B cell (primary cell): ENCODE measurements at places on chromosomes 7 and 10.

DNA sequence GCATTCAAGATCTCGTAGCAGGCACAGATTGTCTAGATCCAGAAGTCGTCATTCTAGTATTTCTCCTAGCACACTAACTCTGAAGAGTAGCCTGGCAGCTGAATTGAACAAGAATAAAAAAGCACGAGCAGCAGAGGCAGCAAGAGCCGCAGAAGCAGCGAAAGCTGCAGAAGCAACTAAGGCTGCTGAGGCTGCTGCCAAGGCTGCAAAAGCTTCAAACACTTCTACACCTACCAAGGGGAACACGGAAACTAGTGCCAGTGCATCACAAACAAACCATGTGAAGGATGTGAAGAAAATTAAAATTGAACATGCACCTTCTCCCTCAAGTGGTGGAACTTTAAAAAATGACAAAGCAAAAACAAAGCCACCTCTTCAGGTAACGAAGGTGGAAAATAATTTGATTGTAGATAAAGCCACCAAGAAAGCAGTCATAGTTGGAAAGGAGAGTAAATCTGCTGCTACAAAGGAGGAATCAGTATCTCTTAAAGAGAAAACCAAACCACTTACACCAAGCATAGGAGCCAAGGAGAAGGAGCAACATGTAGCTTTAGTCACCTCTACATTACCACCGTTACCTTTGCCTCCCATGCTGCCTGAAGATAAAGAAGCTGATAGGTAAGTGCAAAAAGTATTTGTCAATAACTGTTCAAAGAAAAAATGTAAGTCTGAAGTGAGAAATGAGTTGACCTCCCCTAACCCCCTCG is 37.7 kb downstream of the CDK13 start:
- no peak for DNase-seq

DNA sequence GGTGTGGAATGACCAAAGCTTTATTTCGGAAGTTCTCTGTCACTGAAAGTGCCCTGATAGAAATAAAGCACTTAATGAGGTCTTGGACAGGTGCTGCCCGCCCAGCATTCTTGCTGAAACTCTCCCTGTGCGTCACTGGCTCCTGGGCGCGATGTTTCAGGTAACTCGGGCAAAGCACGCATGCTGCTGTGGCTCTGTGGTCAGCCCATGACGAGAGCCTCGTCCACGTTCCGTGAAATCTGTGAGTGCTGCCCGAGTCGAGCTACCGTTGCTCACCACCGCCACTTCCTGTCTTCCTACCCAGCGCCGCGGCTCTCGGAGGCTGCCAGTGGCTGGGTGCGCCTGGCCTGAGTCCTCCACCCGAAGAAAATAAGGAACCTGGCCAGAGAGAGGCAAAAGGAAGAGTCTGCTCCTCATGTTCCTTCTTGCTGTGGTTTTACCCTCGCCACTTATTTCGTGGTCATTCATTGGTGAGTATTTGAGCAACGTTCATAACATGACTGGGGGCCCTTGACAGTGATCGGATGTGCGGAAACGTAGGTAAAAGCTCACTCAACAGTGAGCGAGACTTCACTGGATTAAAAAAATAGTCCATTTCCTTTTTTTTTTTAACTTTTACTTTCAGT is 95.5 kb downstream of the MAP3K8 start:
- DNase-seq, result peak; percentile 95

- no peak for DNase-seq
Measured at GRCh38 chr7:96685755-96686154, 23.9 kb downstream of the SEM1 start.

DNA sequence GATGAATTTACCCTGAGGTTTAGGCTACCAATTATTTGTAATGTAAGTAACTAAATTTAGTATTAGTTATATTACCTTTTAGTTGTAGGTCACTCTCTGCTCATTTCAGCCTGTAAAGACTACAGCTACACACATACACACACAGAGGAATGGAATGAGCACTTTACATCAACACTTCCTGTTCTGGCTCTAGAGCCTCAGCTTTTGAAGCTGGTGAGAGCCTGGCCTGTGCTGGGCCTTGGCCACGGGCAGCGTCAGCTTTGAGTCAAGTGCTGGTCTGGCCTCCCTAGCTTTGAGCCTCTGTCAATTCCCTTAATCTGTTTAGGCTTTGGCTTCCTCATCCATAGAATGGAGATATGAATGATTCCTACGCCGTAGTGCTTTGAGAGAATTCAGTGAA is 141.7 kb downstream of the EGFR start:
- DNase-seq, result no peak

GRCh38 chr7:14271441-14271840 is 282.0 kb upstream of the ETV1 start:
- DNase-seq, result no peak

DNA sequence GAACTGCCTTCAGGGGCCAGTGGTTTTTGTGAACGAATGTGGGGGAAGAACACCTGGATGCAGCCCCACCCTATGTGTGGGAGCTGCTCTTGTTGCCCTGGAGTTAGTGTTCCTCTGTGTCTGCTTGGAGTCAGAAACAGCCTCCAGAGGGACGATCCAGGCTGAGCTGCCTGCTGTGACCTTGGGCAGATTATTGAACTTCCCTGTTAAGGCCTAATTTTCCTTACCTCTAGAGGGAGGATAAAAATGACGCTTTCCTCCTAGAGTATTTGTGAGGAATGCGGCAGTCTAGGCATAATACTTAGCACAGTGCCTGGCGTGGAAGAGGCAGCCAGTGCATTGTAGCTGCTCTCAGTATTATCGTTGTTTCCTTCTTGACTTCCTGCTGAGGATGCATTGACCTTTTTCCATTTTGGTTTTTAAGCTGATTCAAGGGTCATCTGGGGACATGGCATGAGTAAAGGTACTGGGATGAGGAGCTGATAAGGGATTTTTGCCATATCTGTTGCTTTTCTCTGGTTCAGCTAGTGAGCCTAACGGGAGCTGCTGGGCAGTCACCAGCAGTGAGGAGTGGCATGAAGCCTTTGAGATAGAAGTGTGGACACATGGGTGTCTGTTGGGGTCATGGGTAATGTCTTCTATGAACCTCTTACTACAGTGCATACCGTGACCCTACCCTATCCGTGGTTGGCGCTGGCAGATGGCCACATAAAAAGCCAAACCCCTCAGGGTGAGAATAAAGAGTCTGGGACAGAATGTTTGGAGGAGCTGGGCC is 6.4 kb downstream of the ZFYVE27 start:
- DNase-seq, result no peak

GRCh38 chr10:20956843-20957242 is 59.7 kb upstream of the NEBL start:
- no peak for DNase-seq

- DNase-seq, result peak; percentile 4
Measured at GRCh38 chr7:41567031-41567730, 135.7 kb downstream of the INHBA start.

DNA sequence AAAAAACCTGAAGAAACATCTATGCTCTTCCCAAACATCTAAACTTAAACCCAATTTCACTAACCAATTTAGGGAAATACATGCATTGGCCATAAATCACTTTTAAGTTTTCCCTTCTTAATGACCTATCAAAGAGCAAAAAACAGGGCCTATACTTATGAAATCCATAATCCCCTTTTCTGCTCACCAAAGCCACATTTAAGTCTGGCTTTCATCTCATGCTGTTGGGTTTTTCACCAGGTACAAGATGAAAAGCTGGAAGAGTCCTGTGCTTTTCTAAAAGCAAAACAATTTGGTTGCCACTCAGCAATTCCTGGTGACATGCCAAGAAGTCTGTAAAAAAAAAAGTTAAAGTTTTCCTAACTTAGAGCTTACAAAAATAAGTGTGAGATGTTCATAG is 92.6 kb downstream of the HPSE2 start:
- DNase-seq, result no peak

DNA sequence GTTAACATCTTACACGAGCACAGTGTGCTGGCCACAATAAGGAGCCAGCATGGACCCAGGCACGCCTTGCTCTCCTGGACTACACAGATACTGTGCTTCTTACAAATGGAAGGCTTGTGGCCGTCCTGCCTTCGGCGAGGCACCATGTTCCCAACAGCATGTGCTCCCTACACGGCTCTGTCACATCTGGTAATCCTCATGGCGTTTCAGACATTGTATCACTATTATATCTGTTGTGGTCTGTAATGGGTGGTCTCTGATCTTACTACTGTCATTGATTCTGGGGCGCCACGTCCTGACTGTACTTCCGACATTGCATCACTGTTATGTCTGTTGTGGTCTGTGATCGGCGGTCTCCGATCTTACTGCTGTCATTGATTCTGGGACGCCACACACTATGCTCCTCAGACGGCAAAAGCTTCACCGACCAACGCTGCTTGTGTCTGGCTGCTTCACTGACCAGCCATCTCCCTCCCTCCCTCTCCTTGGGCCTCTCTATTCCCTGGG is 195.4 kb downstream of the MAD1L1 start:
- no peak for DNase-seq

GRCh38 chr10:4018054-4018511 is 233.1 kb upstream of the KLF6 start:
- no peak for DNase-seq

- DNase-seq, result no peak
Measured at GRCh38 chr7:127391591-127392181, 822 bp downstream of the ZNF800 start.

GRCh38 chr10:110009736-110010475 is 2.1 kb downstream of the ADD3 start:
- peak; percentile 57 for DNase-seq

DNA sequence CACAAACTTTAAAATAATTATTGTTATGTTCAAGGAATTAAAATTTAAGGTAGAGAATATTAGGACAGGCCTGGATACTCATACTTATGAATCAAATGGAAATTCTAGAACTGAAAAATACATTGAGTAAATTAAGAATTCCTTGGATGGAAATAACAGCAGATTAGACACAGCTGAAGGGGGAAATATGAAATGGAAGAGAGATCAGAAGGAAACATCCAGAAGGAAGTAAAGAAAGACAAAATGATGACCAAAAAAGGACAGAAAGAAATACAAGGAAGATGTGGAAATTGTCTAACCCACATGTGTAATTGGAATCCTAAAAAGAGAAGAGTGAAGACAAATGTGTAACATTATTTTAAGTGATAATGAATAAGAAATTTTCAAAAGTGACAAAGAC is 128.9 kb downstream of the ATRNL1 start:
- DNase-seq, result no peak

- DNase-seq, result no peak
Measured at GRCh38 chr7:117114272-117114671, 161.0 kb downstream of the ST7 start.

- DNase-seq, result no peak
Measured at GRCh38 chr7:79872176-79872575, 262.5 kb upstream of the GNAI1 start.

GRCh38 chr10:26857991-26858706 is 2.6 kb downstream of the ABI1 start:
- peak; percentile 59 for DNase-seq

DNA sequence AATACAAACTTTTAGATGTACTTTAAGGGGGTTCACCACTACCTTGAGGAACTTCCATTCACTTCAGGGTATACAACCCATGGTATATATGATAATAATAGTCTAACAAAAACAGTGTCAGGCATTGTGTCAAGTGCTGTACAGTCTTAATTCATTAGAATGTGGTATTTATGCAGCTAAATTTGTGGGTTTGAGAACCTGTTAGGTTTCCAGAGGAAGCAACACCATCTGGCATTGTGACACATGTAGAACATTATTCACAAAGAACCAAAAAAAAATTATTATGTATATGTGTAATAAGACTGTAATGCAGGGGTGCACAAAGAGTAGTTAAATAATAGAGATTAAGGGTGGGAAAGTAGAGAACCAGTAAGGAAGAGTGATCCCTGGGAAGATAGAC is 26.3 kb downstream of the TMEM60 start:
- DNase-seq, result no peak

DNA sequence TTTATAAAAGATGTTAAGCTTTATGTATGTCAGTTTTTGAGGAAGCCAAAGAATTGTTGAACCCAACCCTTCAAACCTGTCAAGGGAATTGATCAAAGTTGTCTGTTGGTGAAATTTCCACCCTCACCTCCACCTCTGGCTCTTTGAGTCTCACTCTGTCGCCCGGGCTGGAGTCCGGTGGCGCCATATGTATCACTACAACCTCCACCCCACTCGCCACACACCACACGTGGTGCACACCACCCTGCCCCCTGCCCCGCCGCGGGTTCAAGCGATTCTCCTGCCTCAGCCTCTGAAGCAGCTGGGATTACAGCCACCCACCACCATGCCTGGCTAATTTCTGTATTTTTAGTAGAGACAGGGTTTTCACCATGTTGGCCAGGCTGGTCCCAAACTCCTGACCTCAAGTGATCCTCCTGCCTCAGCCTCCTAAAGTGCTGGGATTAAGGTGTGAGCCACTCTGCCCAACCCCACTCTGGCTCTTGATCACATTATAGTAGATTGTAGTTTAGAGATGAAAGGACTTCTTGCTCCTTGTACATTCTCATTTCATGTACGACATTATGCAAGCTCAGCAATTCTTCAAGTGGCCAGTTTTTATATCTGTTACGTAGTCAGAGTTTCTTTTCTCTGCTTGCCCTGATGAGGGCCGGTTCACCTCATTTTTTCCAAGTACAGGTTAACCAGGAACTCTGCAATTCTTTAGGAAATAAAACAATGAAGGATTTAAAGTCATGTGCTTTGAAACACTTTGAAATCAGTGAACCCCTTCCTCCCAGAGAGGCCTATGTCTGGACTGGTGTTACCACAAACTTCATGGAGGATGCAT is 7.0 kb downstream of the BAMBI start:
- DNase-seq, result no peak

- peak; percentile 54 for DNase-seq
Measured at GRCh38 chr10:4120096-4120853, 335.3 kb upstream of the KLF6 start.

- DNase-seq, result no peak
Measured at GRCh38 chr10:75506930-75507329, 75.5 kb downstream of the LRMDA start.

DNA sequence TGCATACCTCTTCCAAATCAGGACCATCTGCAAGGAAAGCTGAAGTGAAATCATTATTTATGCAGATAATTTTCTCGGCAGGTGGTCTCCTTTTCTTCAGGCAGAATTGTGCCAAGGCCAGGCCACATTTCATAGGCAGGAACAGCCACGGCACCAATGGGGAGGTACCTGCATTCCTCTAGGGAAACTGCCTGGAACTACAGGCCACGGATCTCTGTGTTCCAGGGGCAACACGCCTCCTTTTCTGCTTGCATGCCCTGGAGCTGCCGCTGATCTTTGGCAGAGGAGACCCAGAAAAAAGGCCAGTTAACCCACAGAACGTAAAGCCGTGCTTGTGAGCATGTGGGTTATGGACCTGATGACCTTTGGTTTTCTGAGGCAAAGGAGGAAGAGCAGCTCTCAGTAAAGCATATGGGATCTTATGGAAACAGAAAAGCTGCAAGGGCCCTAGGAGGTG is 111.2 kb upstream of the KIAA1217 start:
- no peak for DNase-seq

DNA sequence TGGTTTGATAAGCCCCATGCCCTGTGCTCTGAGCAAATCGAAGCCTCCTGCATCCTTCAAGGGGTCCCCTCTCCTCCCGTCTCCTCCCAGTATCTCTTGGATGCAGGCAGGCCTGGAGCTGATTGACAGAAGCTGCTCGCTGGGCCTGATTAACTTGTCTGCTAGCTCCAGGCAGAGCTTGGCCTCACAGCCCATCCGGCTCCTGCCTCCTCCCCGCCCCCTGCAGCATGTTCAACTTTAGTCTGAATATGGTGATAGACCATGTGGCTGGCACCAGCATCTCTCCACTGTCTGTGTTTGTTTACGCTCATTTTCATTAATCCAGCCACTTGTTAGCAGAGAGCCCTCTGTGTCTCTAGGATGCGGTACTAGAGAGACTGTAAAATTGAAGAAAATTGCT is 432.2 kb downstream of the DPP6 start:
- DNase-seq, result no peak
